ENCODE measurements at places on chromosomes 1 and 21.

DNA sequence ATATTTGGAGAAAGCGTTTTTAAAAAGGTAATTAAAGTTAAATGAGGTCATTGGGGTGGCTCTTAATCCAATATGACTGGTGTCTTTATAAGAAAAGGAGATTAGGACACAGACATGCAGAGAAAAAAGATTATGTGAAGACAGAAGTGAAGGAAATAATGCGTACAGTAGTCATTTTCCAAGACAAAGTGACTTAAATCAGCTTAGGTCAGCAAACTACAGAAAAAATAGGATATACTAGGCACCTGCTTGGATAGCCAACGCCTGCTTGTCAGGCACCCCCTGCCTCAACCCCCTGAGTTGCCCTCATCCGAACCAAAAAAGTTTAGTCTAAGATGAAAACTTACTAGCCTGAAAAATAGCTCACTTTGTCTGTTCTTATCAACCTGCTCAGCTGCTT lies 58.2 kb upstream of the SPAG17 start:
- no peak for DNase-seq

DNA sequence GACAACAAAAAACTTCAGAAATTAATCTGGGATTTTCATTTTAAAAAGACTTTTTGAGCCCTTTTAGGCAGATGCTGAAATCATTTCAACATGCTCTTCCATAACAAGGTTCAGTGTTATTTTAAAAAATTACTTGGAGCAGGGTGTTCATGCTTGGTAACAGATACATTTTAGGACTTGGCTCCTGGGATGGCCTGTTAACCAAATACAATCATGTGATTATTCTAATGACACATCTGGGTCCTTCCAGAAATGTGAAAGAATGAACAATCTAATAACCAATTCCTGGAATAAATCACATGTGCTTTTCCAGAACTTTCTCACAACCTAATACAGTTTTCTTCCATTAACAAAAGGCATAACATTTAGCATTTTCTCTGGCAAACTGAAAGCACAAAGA lies 379.8 kb upstream of the RUNX1 start:
- DNase-seq: no peak

- DNase-seq: no peak
Measured at GRCh38 chr1:1943834-1944570, 24.9 kb upstream of the TMEM52 start.

DNA sequence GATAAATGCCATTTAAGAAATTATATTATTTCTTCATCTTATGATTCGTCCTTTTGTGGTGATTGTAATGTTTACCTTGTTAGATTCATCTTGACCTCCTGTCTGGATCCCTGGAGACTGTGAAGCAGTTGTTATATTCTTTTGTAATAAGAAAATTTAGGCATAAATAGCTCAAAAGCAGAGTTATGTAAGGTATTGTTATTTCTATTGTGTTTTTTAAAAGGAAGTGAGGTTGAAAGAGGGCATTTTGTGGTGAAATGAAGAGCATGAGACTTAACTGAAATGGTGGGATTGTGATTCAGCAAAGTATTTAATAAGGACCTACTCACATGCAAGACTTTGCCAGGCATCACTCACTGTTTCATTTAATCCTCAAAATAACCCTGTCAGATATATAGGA lies 104.0 kb downstream of the PDE4B start:
- no peak for DNase-seq

- no peak for DNase-seq
Measured at GRCh38 chr1:229710746-229711145, 84.7 kb downstream of the URB2 start.

Data from GM12864 (cell line).